Central memory CD4-positive, alpha-beta T cell (primary cell): ENCODE measurements at places on chromosomes 5 and 9.
A peak's percentile ranks its signal among the peaks of the same experiment; 100 is the strongest.

- DNase-seq, result no peak
Measured at GRCh38 chr9:133980864-133981588, 11.1 kb downstream of the VAV2 start.

GRCh38 chr5:150438873-150439546 is 10.5 kb downstream of the RPS14 start:
- no peak for DNase-seq

DNA sequence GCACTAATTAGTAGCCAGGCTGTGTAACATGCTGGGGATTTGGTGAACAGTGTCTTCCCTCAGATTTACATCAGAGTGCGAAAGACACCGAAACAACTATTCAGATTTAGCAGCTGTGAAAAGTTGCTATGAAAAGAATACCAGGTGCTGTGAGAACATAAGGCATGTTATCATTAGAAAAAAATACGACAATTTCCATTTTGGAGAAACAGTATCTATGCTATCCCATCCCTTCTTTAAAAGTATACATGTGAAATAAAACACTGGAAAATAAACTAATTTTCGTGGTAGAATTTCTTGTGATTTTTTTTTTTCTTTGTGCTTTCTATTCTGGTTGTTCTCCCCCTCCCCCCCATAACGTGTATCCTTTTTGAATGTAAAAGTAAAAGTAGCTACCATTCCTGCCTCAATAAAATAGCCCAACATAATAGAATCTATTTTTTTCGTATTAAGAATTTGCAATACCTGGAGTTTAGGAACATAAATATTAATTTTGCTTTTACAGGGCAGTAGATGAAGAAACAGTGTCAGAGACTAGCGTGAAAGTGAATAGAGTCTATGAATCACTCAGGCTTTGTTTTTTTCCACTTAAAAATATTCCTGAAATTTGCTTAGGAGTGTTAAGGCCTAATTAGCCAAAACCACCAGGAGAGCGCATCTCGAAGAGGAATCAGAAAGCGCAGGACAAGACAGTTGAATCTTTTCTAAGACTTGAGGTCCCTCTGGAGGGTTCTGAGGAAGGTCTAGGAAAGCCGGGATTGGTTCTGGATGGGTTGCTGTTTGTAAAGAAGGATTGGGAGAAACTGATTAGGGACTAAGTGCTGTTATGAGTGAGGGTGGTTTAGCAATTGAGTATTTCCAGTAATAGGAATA is 813 bp upstream of the SLU7 start:
- no peak for DNase-seq

DNA sequence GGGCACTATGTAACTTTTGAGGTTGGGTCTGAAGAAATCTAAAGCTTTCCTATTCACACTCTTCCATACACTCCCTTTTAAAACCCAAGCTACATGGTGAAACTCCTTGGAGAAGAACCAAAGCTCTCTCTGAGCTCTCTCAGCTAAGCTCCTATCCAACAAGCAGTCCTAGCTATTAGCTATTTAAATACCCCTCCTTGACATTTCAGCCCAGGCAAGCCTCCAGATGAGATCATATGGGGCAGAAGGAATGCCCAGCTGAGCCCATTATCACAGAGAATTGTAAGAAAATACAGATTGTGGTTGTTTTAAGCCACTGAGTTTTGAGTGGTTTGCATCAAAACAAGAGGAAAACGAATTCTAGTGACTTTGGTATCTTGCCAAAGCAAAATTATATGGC is 15.2 kb downstream of the HSPB3 start:
- no peak for DNase-seq

- no peak for DNase-seq
Measured at GRCh38 chr5:108430931-108431608, 49.2 kb upstream of the FBXL17 start.

GRCh38 chr5:142900927-142901326 is 130.8 kb downstream of the ARHGAP26 start:
- DNase-seq, result no peak

GRCh38 chr5:97142521-97143254 is at the start of gene LIX1:
Gene LIX1, minus strand, starts transcription at chr5:97142611. Its CDS starts 35 bp downstream, at chr5:97142576.
- peak; percentile 3 for DNase-seq

- DNase-seq, result no peak
Measured at GRCh38 chr5:176420972-176421544, 4.7 kb upstream of the CLTB start.

GRCh38 chr5:100832252-100833230 is 70.5 kb downstream of the ST8SIA4 start:
- DNase-seq, result no peak

GRCh38 chr5:149381261-149381985 is 2.3 kb upstream of the IL17B start:
- no peak for DNase-seq

DNA sequence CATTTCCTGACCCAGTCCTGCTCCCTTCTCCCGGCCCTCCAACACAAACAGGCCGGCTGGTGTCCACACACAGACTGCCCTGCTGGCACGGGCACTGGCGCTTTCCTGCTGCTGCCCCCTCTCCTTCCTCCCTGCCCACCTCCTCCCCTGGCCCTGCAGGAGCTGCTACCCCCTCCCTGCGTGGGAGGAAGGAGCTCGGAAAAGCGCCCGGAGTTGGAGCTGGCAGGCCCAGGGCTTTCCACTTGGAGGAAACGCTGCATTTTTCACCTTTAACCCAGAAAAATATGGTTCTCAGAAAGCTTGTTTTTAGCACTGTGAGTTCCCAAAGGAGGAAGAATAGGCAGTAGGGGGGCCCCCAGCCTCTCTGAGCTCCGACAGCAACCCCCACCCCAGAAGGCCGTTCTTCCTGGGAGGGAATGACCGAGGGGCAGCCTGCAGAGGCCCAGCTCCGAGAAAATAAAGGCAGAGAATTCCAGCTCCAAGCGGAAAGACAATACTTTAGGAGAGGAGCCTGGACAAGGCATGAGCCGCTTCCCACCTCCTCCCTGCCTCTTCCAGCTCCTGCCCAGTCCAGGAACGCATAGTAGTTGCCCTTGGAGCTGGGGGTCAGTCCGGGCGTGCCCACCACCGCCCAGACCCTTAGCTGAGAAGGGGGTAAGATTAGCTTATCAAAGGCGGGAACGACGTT is 88.9 kb downstream of the LIFR start:
- no peak for DNase-seq

DNA sequence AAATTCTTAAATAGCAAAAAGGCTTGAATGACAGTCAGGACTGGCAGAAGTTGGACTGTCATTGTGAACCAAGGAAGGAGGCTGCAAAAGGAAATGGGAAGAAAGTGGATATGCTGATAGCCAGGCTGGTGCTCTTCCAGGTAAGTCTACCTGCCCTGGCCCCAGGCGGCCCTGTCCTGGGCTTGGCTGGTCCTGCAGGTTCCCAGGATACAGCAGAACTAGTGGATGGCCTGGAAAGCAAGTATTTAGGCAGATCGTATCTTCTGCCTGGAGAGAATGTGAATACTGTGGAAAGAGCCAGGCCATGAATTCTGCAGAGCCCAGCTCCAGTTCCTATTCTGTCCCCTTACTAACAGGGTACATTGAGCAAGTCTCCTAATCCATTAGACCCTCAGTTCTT is 149.3 kb downstream of the SEC61B start:
- DNase-seq, result no peak

- no peak for DNase-seq
Measured at GRCh38 chr5:137340881-137341280, 158.2 kb downstream of the SPOCK1 start.

DNA sequence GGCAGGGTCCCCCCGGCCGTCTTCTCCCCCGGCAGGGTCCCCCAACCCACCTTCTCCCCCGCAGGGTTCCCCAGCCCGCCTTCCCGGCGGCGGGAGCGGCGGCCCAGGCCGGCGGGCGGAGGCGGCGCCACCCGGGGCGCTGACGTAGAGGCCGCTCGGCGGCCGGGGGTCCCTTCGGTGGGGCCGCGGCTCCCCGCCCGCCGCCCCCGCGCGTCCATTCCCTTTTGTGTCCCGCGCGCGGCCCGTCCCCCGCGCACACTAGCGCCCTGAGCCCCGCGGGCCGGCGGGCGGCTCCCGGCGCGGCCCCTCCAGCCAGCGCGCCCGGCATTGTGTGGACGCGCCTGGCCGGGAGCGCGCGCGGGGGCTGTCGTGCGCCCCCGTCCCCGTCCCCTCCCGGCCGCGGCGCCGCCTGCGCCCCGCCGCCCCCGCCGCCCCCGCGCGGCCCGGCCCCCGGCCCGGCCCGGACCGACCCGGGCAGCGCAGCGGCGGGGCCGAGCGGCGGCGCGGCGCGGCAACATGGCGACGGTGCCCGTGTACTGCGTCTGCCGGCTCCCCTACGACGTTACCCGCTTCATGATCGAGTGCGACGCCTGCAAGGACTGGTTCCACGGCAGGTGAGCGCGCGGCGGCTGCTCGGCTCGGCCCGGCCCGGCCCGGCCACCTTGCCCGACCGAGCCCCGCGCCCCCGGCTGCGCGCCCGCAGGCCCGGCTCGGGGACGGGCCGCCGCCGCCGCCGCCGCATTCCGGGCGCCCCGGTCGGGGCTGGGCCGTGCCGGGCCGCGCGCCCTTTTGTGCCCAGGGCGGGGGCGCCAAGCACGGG is at the start of gene PHF2:
TSS of gene PHF2 (plus strand) at position 327 of the 820 bp plus-strand sequence. CDS start at position 517, 190 bp downstream.
- peak; percentile 30 for DNase-seq
